Caki2 (cell line): ENCODE measurements at places on chromosomes 1 and 21. TPM values are rescaled to one million over a fixed set of nuclear protein-coding genes. Genes with fewer than 3 reads are reported as not detected.

Gene KDM5B
- 3.9 and 19.2 TPM in 2 replicates for total RNA-seq

Gene PTPRC
- total RNA-seq: not detected in 2 replicates

Gene KCTD3
- 22.2 and 27.1 TPM in 2 replicates for total RNA-seq

Gene CATSPERE
- not detected in 2 replicates for total RNA-seq

Gene OR2AK2
- not detected in 2 replicates for total RNA-seq

Gene DEDD
- total RNA-seq: 17.4 and 39.5 TPM in 2 replicates

Gene EDARADD
- total RNA-seq: not detected in 2 replicates

Gene JAM2
- total RNA-seq: not detected in 2 replicates

Gene TRIM67
- total RNA-seq: 1.3 TPM in 1 of 2 replicates, not detected in the other

Gene SLC16A4
- 54.2 and 56.5 TPM in 2 replicates for total RNA-seq

Gene FAM177B
- total RNA-seq: 1.4 TPM in 1 of 2 replicates, not detected in the other

GRCh38 chr1:192654591-192655251 is 18.8 kb downstream of the RGS13 start:
- no peak for DNase-seq

DNA sequence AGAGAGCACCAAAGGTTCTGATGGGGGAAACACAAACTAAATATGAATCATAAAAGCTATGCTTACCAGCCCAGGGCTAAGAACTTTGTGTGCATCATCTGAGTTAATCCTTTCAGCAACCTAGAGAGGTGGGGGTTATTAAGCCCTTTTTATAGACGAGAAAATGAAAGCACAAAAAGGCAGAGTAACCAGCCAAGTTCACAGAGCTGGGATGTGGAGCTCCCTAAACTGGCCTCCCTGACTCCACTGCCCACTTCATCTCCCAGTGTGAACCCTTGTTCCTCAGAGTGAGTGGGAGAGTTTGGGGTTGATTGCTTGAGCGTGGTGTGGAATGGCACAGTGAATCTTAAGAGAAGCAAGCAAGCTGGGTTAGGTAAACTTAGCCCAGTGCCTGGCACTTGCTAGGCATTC is 10.8 kb upstream of the BCAR3 start:
- DNase-seq: no peak

DNA sequence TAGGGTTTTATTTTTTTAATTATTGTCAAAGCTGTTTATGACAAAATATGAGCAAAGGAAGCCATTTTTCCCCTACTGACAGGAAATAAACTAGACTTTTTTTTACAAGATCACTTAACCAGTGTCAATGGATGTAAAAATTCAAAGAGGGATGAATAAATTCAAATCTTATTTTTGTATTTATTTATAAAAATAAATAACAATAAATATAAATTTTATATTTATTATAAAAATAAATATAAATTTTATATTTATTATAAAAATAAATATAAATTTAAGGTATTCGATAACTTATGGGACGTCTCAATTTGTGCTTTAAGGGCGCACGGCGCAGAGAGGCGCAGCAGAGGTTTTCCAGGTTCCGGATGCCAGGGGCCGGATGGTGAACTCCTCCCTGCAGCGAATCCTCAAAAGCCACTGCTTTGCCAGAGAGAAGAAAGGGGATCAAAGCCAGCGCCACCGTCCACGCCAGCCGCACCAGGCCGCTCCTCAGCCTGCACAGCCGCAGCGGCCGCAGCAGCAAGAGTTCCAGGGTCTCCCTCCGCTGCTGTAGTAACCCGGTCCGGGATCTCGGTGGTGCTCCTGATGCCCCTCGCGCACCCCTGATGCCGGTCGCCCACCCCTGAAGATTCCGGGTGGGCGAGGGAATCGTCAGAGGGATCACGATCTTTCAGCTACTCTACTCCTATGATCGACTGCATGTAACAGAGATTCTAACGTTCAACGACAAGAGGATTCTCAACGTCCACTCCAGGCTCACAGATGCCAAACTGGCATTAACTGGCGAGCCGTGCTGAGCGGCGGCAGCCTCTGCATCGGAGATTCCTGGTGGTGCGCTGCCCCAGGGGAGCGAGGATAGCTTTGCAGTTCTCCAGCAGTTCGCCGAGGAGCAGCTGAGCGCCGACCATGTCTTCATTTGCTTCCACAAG is 28.5 kb upstream of the RLF start:
- no peak for DNase-seq

DNA sequence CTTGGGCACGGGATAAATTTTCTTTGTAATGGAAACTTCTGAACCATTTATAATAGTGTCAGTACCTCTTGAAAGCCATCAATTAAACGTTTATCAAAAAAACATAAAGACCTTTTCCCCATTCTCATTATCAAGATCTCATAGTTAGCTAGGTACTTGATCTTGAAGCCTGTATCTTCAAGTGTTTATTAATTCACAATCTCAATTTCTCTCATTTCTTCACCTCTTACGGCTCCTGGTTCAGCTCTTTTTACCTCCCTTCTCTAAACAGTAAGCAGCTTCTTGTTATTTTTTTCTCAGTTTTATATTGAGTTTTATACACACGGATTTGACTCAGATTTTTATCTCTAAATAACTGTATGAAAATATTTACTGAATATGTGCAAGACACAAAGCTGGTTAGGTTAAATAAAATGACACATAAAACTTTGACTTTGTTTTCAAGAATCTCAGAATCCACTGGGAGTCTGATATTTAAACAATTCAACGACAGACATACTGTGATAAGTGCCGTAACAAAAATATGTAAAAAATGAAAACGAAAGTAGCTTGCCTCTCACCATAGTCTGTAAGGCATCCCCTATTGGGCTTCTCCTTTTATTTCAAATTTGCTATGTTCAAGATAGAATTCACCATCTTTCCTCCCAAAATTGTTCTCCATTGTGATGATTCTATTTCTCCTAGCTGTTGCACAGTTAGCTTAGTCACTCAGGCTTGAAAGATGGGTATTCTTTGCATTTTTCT is 411.6 kb upstream of the ZRANB2 start:
- no peak for DNase-seq

GRCh38 chr1:7219031-7219430 is 433.8 kb downstream of the CAMTA1 start:
- DNase-seq: no peak

GRCh38 chr1:187384504-187384903 is 555.8 kb downstream of the PLA2G4A start:
- DNase-seq: no peak

DNA sequence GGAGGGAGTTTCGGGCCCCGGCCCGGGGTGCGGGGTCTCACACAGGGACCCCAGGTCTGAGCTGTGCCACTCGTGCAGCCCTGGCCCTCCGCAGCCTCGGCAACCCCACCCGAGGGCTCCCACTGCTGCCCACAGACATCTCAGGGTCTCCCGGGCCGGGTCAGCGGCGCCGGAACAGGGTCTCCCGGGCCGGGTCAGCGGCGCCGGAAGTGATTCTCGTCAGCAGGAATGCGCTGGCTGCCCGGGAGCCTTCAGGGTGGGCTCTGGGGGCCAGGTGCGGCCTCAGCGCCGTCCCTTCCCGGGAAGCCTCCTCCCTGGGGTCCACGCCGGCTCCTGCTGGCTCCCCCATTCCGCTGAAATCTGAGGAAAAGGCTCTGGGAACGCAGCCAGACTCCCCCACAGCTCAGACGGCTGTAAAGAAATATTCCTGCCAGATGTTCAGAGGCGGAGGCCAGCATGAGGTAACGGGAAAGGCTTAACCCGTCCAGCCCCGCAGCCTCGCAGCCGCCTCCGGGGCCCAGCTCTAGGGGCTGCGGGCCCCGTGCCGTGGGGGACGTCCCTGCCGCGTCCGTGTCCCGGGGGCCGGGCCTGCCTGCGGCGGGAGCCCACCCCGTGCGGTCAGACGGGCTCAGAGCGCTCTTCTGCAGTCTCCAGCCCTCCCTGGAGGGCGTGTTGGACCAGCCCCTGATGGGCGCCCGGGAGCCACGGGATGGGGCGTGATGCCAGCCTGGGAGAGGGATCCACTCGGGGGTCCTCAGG is 8.7 kb upstream of the COL6A1 start:
- DNase-seq: no peak

- DNase-seq: no peak
Measured at GRCh38 chr1:2288816-2289536, 60.9 kb downstream of the SKI start.

DNA sequence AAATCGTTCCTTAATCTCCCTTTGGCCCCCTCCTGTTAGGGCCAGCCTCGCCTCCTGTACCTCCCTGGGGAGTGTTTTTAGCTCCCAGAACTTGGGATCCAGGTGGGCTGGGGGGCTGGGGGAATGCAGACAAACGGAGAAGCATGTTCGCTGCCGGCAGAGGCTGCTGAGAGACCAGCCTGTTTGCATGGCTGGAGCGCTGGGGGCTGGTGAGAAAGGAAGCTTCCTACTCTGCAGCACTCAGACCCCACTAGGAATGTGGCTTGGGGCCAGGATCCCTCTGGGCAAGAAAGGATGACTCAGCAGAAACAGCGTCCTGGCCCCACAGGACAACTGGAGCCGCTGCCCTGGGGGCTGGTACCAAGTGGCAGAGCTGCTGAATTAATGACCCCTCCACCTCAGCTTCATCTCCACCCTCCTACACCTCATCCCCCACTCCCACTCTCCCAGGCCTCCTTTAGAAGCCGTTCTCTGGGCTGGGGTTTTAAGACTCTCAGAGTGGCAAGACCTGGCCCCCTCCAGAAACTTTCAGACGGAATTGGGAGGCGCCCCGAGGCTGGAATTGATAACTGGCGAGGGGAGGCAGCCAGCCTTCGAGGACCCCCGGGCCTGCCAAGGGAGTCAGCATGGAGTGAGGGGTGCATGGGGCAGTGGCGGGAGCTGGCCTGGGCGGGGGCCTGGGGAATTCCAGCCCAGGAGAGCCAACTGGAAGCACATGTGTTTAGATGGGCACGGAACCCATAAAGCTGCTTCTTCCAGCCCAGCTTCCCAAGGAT is 28.5 kb upstream of the EPS8L3 start:
- DNase-seq: peak; percentile 91

GRCh38 chr1:183881387-183882131 is 76.6 kb downstream of the RGL1 start:
- no peak for DNase-seq

- no peak for DNase-seq
Measured at GRCh38 chr1:175220853-175221556, 28.4 kb upstream of the KIAA0040 start.

DNA sequence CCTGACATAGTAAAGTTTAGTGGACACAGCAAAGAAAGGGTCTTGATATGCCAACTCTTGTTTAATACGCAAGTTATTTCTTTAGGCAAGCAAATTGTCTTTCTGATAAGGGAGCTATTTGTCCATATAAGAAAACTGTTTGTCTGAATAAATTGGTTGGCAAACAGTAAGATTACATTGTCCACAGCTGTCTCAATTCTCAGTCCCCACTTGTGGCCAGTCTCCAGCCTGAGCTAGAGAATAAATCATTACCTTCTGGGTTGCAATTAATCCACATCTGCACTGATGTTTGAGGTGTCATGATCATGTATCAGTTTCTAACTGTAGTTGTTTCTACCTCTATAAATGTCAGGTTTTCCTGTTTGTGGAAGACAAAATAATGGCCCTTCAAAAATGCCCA is 60.0 kb upstream of the TNR start:
- DNase-seq: no peak

DNA sequence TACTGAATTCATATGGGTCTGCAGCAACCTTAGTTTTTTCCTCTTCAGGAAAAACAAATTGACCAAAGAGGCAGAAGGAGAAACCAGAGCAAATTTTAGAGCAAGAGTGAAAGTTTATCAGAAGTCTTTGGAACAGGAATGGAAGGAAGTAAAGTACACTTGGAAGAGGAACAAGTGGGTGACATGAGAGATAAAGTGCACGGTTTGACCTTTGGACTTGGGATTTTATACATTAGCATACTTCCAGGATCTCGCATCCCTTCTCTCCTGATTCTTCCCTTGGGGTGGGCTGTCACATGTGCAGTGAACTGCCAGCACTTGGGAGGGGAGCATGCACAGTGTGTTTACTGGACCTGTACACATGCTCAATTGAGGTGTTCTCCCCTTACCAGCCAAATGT is 754.8 kb upstream of the ADAMTS5 start:
- DNase-seq: no peak

DNA sequence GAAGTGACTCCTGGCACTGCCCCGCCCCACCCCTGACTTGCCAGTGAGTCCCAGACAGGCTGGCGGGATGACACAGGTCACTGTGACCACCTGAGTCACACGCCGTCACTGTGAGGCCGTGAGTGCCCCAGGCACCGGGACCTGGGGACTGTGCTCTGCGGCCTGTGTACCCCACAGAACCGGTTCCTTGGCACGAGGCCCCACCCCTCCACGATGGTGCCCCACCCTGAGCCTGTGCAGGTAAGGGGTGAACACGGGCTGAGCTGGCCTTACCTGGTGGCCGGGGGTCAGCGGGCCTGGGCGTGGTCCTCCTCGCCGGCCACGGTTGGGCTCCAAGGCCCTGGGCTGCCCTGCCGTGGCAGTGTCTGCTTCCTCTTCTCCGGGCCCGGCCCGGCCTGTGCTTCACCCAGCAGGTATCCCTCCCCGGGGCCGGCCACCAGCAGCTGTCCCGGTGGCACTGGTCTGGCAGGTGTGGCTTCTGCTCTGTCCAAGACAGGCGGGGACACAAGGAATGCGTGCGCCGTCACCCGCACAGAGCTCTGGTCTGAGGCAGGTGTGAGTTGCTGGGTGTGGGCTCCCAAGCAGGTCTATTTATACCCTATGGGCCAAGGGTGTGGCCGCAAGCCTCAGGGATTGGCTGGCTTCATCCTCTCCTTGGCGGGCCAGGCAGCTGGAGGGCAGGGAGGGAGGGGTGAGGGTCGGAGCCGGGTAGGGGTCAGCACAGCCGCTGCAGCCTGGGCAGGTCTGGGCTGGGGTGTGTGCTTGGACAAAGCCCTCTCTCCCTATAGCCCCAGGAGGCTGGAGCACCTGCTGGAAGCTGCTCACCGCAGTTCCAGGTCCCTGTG is at the start of gene RNF223:
RNF223 (minus strand) TSS at position 564 of the 845 bp plus-strand sequence. CDS start 1,740 bp downstream, outside the sequence.
- DNase-seq: no peak

- DNase-seq: peak; percentile 79
Measured at GRCh38 chr1:109198043-109198695, 15.5 kb upstream of the SARS1 start.

GRCh38 chr1:177848577-177848976 is 121.3 kb downstream of the SEC16B start:
- no peak for DNase-seq

DNA sequence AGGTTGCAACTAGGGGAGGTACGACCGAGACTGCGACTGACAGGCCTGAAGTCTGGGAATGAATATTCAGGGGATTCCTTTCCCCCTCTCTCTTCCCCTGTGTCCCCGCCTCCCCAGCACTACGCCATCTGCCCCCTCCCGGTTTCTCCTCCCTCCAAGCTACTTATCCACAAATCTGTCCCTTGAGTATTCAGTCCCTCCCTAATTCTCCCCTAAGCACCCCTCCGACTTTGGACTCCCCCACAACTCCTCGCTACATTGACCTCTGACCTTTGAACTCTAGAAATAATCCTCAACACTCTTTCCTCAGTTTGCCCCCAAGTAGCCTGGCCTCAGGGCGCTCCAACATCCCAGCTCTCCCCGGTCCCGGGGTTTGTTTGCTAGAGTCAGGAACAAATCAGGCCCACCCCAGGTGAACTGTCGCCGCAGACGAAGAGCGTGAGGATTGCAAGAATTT is 393 bp downstream of the LYSMD1 start:
- no peak for DNase-seq

DNA sequence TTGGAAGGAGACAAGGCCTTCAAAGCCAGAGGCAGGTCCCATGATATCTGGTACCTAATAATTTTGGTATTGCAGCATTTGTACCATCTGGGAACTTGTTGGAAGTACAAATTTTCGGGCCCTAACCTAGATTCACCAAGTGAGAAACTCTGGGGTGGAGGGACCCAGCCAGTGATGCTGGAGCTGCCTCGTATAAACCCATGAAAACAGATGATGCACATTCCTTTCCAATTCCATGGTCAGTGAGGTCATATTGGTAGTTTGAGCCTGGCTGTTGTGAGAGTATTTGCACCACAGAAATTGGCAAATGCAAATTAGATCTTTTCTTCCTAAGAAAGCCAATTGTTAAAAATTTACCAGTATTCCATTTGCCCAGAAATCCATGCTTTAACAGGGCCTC is 269.6 kb upstream of the PLXNA2 start:
- no peak for DNase-seq
